Cardiac muscle cell (in vitro differentiated cells and primary cell): ENCODE measurements at places on chromosomes 7 and 10. TPM values are rescaled to one million over a fixed set of nuclear protein-coding genes. Genes with fewer than 3 reads are reported as not detected.
A peak's percentile ranks its signal among the peaks of the same experiment; 100 is the strongest.

DNA sequence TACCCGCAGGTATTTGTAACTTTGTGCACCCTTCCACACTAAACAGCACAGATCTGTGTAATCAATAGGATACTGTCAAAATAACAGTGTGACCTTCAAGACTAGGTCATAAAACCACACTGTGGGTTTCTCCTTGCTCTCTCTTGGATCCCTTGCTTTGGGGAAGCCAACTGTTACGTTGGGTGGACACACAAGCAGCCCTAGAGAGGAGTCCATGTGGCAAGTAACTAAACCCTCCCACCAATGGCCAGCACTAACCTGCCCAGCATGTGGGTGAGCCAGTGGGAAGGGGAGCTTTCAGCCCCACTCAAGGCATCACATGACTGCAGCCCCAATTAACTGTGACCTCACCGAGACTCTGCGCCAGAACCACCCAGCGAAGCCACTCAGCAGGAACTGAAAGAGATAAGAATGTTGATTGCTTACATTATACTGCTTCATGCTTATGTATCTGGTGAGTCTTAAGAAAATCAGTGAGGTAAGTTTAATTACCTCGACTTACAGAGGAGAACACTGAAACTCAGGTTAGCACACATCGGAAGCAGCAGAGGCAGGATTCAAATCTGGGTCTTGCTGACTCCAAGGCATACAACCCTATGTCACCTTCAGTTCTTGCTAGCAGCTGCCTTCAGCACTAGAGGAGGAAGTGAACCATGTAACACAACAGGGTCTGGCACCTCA, 9.4 kb upstream of the ZC3HAV1 start:
- no peak for DNase-seq
- no peak overlapping the region for H3K4me3 ChIP-seq
- H3K27me3 ChIP-seq: no peaks in the 10 kb centered on the region
- H3K4me1 ChIP-seq: no peaks in the 10 kb centered on the region
- H3K27ac ChIP-seq: no peak overlapping the region

DNA sequence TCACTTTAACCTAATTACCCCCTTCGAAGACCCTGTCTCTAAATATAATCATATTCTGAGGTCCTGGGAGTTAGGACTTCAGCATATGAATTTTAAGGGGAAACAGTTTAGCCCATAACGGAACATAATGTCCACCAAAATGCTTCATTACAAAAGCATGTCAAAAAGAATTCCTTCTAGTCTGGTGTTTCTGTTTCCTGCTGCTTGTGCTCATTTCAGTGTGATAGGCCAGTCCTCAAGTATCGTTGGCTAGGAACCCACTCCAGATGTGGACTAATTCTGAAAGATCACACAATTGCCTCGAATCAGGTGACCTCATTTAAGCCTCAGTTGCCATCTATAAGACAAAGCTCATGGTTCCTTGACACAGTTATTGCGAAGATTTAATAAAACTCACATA, 29.6 kb downstream of the INPP5F start:
- no peak for DNase-seq
- peaks cover 16% of the 10 kb centered on the region for H3K4me1 ChIP-seq
- H3K27me3 ChIP-seq: no peaks in the 10 kb centered on the region
- no peak overlapping the region for H3K4me3 ChIP-seq

GRCh38 chr10:124298891-124299290, 119.8 kb downstream of the OAT start:
- no peaks in the 10 kb centered on the region for H3K36me3 ChIP-seq
- no peaks in the 10 kb centered on the region for H3K4me1 ChIP-seq
- DNase-seq: no peak
- no peak overlapping the region for H3K4me3 ChIP-seq

DNA sequence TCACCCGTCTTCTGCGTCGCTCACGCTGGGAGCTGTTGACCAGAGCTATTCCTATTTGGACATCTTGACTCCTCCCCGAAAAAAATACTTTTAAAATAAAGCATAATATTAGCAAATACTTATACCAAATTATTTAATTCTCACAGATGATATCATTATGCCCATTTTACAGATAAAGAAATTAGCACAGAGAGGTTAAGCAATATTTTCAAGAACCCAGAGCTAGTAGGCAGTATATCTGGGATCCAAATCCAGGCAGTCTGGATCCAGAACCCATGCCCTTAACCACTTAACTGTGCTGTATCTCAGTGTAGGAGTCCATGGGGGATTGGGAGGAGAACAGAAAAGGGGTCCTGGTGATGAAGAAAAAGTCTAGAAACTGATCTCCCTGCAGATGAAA, 6.1 kb downstream of the IQUB start:
- no peak for DNase-seq
- no peaks in the 10 kb centered on the region for H3K27me3 ChIP-seq
- H3K4me3 ChIP-seq: no peak overlapping the region
- no peak overlapping the region for H3K27ac ChIP-seq

- H3K4me1 ChIP-seq: no peaks in the 10 kb centered on the region
- H3K4me3 ChIP-seq: no peak overlapping the region
- H3K27ac ChIP-seq: no peak overlapping the region
- H3K27me3 ChIP-seq: no peaks in the 10 kb centered on the region
- no peaks in the 10 kb centered on the region for H3K36me3 ChIP-seq
These were observed 19.6 kb upstream of the GPR37 start for GRCh38 chr7:124784879-124785818.

DNA sequence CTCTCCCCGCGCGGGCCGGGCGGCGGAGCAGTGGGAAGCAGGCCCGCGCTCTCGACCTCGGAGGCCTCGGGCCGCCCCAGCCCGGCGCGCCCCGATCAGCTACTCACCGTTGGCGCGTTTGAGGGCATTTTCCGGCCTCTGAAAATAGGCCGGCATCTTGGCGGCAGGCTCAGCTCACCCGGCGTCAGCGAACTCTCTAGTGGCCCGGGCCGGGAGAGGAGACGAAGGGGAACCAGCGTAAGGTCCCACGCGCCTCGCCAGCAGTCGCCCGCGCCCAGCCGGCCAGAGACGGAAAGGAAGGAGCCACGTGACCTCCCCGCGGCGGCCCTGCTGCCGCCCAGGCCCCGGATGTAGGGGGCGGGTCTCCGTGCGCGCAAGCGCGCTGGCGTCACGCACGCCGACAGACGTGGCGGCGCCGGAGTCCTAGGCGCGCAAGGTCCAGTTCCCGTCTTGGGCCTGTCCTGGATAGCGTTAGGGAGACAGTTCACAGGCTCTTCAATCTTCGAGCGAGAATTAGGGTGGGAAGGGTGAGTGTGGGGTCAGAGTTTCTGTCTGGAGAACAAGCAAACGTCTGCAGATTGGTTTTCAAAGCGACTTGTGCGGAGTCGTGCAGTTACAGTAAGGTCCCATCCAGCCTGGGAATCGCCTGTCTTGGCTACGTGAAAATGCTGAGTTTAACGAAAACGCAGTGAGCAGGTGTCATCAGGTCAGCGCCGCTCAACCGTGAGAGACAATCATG, at the start of gene EIF3A:
Gene EIF3A (minus strand): TSS at position 297 of the 739 bp plus-strand sequence. CDS start 141 bp downstream, at position 156.
- H3K27me3 ChIP-seq: no peaks in the 10 kb centered on the region
- H3K36me3 ChIP-seq: no peaks in the 10 kb centered on the region
- H3K4me3 ChIP-seq: peak within 1 kb of the TSS; percentile 85
- H3K27ac ChIP-seq: peak within 1 kb of the TSS; percentile 98
- DNase-seq: peak; percentile 94

DNA sequence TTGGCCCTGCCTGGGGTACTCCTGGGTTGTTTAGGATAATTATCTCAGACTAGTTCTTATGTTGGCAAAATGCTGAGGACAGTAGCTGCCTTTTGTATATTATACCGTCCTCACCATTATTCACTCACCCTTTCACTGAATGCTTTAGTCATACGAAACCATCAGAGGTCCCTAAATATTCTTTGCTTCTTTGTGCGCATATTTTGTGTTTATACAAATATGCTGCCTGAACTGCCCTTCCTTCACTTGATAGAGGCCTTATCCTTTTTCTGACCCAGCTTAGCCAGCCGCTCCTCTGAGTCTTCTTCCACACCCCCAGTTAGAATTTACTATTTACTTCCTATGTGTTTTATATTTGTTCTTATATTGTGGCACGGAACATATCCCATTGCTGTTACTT, 70.2 kb upstream of the OSBPL3 start:
- H3K27ac ChIP-seq: no peak overlapping the region
- no peaks in the 10 kb centered on the region for H3K36me3 ChIP-seq
- H3K27me3 ChIP-seq: no peaks in the 10 kb centered on the region
- H3K4me1 ChIP-seq: no peaks in the 10 kb centered on the region
- DNase-seq: no peak
- H3K4me3 ChIP-seq: no peak overlapping the region

DNA sequence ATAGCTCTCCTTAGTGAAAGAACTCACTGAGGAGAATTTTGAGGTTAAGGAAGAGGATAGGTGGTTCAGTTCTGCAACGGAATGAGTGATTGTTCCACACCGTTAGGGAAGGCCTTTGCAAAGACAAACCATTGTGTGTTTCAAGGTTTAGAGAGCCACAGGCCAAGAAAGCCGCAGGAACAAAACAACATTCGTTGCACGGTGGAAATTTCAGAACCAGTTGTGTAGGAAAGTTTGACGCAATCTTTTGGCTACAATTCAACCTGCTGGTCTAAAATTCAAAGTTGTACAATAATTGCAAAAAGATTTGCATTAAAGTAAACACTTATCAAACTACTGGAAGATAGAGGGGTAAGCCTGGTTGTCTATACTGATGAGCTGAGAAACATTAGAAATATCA, 91.4 kb downstream of the FAM107B start:
- no peaks in the 10 kb centered on the region for H3K27me3 ChIP-seq
- H3K4me3 ChIP-seq: no peak overlapping the region
- DNase-seq: no peak
- H3K27ac ChIP-seq: no peak overlapping the region

DNA sequence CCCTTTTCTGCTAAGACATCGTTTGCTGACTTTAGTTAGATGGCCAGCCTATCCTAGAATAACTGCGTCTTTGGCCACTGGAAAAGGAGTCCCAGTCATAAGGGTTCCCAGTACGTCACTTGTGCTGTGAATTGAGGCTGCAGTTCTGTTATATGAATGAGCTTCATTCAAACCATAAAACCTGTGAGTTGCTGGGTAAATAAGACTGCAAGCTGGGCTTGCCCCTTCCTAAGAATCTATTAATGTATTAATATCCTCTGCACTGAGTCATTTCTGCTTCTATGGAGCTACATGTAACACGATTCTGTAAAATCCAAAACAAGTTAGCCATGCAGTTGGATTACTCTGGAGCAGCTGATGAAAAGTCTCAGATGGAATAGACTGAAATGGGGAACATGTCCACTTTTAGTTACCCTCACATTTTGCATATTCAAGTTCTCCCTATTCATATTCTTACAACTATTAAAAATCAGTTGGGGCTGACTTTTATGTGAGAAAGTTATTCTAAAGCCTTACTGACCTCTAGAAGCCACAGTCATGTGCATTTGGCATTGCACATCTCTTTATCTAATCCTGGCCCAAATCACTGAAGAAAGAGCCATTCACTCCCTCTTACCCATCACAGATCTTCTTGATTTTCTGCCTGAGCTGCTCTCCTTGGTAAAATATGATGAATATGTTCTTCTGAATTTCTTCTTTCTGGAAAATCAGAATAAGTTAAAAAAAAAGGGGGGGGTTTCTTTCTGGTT, 41.8 kb upstream of the TMEM213 start:
- no peak overlapping the region for H3K4me3 ChIP-seq
- peaks cover 16% of the 10 kb centered on the region for H3K4me1 ChIP-seq
- DNase-seq: no peak
- H3K27me3 ChIP-seq: no peaks in the 10 kb centered on the region
- H3K27ac ChIP-seq: no peak overlapping the region
- no peaks in the 10 kb centered on the region for H3K36me3 ChIP-seq

DNA sequence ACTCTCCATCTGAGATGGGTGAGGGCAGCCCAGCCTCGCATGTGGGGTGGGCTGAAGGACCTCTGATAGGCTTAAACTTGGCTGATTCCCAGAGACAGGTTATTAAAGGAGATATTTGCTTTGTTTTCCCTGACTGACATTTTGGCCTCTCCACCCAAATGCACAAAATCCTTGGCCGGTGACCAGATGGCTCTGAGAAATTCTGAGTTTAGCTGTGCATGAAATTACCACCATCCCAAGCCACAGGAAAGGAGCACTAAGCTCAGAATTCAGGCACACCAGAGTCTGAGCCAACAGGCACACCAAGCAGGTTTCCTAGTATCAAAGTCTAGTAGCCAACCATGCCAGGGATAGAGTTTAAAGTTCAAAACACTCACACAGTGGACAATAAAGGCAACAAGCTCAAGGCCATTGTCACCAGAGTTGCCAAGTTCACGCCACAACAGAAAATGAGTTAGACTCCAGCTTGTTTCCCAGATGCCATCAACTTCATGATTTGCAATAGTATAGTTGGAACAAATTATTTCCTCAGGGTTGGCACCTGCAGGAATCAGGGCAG, 387.6 kb downstream of the KCNMA1 start:
- no peak overlapping the region for H3K4me3 ChIP-seq
- H3K4me1 ChIP-seq: peaks cover 23% of the 10 kb centered on the region
- no peak for DNase-seq
- H3K27me3 ChIP-seq: peaks cover 12% of the 10 kb centered on the region
- no peaks in the 10 kb centered on the region for H3K36me3 ChIP-seq
- H3K27ac ChIP-seq: no peak overlapping the region

DNA sequence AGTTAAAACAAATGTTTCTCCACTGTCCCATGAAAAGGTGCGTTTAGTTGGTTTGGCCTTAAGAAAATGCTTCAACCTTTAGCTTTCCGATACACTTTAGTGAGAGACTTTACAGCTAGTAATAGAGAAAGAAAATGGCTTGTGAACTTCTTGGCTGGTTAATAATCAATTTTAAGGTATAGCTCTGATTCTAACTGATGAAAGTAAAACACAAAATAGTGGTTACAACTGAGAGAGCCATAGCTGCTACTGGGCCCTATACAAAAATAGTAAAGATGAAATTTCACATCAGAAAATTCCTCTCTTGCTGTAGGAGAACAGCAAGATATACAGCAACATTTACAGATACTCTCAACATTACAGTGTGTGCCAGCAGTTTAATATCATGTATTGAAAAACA, 371.4 kb downstream of the PHTF2 start:
- no peaks in the 10 kb centered on the region for H3K27me3 ChIP-seq
- H3K27ac ChIP-seq: no peak overlapping the region
- no peaks in the 10 kb centered on the region for H3K36me3 ChIP-seq
- no peak overlapping the region for H3K4me3 ChIP-seq

- no peaks in the 10 kb centered on the region for H3K27me3 ChIP-seq
- no peaks in the 10 kb centered on the region for H3K4me1 ChIP-seq
- H3K4me3 ChIP-seq: no peak within 1 kb of the TSS
- DNase-seq: peak; percentile 24
- H3K27ac ChIP-seq: no peak within 1 kb of the TSS
These were observed at the start of gene AGMO for GRCh38 chr7:15561835-15562234. Gene AGMO (minus strand): TSS chr7:15562015.

Gene TWIST1
- total RNA-seq: 43.5 and 44.6 TPM in 2 replicates

Gene GNGT1
- total RNA-seq: not detected in 2 replicates

Gene OPALIN
- total RNA-seq: not detected in 2 replicates

Gene SDK1
- total RNA-seq: 9.1 and 16.5 TPM in 2 replicates

Gene OLAH
- total RNA-seq: not detected in 2 replicates

Gene MNX1
- 0.56 and 0.77 TPM in 2 replicates for total RNA-seq

Gene AIMP2
- 44.3 and 66.5 TPM in 2 replicates for total RNA-seq

Gene TMEM176A
- 18.2 and 19.1 TPM in 2 replicates for total RNA-seq
